ENCODE measurements at places on chromosomes 3 and 15.

DNA sequence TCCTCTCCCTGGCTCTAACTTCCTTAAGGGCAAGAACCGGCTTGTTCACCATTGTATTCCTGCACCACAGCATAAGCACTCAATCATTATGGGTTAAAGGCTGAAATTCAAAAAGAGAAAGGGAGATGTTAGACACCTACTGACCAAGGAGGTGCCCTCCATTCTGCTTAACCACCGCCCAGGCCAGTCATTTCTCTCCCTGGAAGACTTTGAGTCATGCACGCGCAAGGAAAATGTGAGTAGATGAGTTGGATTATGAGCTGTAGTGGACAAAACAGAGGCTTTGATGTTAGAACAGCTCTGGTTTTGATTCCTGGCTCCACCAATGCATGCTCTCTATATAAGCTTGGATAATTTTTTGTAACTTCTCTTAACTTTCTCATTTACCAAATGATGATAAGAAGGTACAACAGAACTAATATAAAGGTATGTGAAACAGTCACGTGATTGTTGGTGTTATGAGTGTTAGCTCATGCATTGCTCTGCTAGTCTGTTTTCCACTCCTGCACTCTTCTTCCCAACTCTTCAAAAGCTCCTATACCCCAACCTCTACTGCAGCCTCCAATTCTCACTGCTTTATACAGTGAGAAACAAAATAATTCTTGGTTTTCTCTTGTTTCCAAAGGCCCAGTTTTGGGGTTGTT, 148.4 kb upstream of the ATP11B start:
- no peak for DNase-seq

- no peak for DNase-seq
Observed at GRCh38 chr15:56286213-56286612, 42.5 kb upstream of the RFX7 start.

- no peak for DNase-seq
Observed at GRCh38 chr15:92661956-92662355, 6.4 kb upstream of the FAM174B start.

DNA sequence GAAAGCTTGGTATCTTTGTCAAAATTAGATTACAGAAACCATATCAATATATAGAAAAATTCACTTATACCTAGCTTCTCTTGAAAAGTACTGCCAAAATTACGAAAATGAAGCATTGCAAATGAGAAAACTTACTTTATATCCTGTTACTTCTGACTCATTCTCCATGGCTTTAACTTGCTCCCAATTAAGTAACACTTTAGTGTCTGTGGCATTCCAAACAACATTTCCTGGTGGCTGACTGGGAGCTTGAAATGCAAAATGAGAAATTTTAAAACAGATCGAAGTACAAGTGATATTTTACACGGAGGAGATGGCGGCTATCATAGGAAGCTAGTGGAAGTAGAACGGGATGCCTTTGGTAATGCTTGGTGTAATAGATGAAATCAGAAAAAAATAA, 347.3 kb downstream of the CNTN3 start:
- no peak for DNase-seq

- DNase-seq, result no peak
Observed at GRCh38 chr3:161549261-161549660, 52.7 kb downstream of the OTOL1 start.

- DNase-seq, result no peak
Observed at GRCh38 chr3:21517184-21517583, 233.8 kb downstream of the ZNF385D start.

GRCh38 chr15:85685356-85685755, 109.4 kb downstream of the KLHL25 start:
- DNase-seq, result no peak

- DNase-seq, result no peak
Observed at GRCh38 chr15:58348095-58348812, 83.5 kb upstream of the LIPC start.

GRCh38 chr3:148600902-148601765, 96.6 kb upstream of the AGTR1 start:
- DNase-seq, result no peak

DNA sequence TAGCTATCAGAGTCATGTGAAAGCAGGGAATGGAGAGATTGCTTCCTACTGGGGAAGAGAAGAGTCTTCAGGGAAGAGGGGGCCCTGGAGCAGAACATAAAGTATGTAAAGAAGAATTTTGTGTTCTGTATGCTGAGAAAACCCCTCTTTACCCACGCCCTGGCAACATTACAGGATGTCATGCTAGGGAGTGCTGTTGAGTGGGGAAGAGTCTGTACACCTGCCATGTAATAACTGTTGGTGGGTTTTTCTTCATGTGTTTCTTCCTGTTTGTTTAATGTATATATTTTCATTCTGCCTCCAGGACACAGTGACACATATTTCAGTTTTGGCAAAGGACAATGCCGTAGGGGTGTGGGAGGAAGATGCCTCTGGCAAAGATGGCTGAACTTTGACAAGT, 122.8 kb upstream of the LPP start:
- DNase-seq, result no peak

- no peak for DNase-seq
Observed at GRCh38 chr3:175951047-175951694, 1092.0 kb downstream of the NAALADL2 start.

GRCh38 chr15:51162865-51163762, 68.4 kb upstream of the TNFAIP8L3 start:
- DNase-seq, result peak; percentile 41

DNA sequence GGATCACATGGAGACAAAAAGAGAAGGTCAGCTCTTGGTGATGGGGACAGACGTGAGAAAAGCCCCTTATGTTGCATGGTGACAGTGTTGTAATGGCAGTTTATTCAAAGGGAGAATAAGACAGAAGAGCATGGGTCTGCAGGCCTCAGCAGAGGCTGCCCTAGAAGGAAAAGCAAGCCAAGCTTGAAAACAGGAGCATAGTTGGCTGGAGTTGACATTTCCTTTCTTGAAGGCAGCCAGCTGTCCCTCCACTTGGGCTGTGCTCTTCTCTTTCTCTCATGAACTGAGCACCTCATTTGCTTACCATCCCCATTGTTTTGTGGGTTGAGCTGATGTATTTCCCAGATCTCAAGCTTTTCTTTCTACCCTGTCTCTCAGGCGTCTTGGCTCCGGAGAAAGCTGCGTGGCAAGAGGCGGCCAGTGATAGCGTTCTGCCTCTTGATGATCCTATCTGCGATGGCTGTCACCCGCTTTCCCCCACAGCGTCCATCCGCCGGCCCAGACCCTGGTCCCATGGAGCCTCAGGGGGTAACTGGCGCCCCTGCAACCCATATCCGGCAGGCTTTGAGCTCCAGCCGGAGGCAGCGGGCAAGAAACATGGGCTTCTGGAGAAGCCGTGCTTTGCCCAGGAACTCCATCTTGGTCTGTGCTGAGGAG, 52.9 kb downstream of the GASK1A start:
- no peak for DNase-seq

DNA sequence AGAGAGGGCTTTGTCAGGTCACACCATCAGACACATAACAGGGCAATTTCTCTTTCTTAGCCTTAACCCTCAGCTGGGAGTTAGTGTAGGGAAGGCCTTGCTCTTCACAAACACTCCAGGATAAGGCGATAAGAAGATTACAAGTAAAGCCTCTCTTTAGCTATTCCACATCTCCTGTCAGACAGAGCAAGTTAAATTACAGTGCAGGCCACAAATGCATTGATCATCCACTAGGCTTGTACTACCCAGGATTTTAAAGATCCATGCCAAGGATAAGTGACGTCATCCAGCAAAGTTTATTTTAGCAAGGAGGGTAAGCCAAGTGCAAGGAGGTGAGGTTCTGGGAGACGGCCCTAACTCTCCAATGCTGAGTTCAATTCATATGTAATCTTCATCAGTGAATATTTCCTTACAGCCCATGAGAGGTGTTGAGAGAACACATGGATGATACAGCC, 890.6 kb upstream of the NR2F2 start:
- DNase-seq, result no peak

DNA sequence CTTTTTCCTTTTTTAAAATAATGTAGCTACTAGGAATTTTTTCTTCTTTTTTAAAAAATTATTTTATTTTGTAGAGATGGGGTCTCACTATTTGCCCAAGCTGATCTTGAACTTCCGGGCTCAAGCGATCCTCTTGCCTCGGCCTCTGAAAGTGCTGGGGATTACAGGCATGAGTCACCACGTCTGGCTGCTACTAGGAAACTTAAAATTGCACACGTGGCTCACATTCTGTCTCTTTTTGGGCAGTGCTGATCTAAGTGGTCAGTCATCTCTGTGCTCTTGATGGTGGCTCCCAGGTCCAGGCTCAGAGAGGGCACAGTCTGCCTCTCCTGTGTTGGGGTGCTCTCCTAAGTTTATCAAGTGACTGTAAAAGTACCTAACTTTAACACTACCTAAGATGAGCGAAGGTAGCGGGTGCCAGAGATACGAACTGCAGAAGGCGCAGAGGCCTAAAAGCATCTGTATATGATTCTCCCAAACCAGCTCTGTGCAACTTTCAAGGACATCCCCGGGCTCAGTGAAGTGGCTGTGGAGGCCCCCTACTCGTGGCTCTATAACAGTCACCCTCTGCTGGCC, 52.9 kb upstream of the SEC13 start:
- no peak for DNase-seq

DNA sequence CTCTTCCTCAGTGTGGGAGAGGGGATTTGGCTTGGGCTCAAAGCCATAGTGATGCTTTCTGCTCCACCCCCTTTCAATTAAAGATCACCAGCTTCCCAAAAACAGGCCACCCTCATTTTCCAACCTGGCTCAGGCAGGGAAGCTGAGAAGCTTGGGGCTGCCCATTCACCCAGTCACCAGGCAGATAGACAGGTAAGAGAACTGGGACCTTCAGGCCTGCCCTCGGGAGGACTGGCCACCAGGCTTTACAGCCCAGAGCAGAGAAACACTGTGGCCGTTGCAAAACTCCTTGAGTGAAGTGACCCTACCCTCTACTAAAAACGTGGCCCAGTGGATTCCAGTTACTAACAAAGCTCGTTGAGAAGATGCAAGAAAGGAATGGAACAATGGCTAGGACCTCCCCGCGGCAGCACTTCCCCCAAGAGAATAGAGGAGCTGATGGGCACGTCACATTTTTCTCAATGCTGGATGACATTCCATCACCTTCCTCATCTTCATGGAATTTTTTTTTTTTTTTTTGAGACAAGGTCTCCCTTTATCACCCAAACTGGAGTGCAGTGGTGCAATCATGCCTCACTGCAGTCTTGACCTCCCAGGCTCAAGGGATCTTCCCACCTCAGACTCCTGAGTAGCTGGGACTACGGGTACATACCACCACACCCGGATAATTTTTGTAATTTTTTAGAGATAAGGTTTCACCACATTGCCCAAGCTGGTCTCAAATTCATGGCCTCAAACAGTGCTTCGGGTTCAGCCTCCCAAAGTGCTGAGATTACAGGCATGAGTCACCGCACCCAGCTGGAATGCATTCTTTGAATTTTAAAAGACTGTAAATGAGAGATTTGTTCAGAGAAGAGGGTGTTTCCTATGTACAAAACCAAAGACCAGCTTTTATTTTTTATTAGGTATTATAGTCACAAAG, 37.9 kb downstream of the LIPC start:
- no peak for DNase-seq

DNA sequence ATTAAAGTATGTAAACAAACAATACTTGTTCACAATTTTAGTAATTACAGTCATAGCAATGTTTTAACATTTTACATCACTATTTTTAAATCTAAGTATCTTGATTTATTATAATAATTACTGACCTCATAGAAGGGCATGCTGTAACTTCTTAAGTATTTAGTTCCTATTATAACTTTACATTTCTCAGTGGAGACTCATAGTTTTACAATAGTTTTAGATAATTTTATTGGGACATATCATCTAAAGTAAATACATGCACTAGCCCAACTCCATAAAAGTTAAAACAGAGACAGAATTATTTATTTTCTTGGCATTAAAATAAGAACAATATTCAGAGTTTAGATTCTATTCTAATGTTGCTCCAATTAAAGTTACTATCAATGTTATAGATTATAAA, 466.5 kb upstream of the BCHE start:
- DNase-seq, result no peak

GRCh38 chr15:40929660-40930429, 705 bp downstream of the DLL4 start:
- no peak for DNase-seq

GRCh38 chr3:99939876-99940275, 122.2 kb downstream of the CMSS1 start:
- no peak for DNase-seq

DNA sequence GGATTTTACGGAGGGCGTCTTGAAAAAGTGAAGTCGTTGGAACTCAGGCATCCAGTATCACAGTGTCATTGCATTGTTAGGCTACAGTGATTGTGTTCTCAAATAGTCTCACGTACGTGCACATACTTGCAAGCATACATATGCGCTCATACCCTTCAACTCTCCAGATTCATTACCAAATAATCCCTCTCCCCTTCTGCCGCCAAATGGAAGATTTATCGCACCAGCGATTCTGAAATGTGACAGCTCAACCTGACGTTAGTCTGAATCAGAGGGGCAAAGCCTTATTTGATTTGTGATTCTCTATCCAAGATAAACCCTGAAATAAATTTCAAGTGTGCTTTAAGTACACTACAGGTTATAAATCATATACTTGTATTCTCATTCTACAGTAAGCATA, 119.4 kb downstream of the GADL1 start:
- DNase-seq, result no peak

DNA sequence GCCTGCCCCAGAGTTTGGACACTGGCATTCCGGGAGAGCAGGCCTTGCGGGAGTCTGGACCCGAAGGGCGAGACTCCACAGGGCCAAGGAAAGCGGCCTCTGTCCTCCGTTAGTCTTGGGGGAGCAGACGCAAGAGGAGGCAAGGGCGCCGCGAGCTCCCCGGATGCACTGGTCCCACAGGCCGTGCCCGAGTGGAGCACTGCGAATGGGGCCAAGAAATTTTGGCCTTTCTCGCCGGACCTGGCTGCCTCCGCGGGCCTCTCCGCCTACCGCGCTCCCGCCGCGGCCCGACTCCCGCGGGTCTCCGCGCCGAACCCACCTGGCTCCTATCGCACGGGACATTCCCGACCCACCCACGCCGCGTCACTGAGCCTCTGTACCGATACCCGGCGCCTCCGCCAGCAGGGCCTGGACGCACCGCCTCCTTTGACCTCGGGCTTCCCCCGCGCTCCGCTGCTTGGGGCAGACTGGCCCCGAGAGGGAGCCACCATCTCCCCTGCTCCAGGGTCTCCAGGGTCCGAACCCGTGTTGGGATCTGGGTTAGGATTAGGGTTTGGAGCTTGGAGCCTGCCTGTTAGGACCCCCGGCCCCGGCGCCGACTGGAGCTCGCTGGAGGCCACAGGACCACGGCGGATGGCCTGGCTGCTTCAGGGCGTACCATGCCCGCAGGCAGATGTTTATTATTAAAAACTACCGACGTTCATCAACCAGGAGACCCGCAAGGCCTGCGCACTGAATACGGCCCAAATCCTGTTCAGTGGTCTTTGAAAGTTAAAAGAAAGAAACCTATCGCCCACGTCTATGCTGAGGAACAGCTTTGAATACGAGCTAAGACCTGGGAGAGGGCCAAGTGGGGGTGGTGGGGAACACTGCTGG, 11.7 kb downstream of the SHOX2 start:
- DNase-seq, result no peak

GRCh38 chr3:46829699-46830208, 33.5 kb downstream of the MYL3 start:
- peak; percentile 25 for DNase-seq

GRCh38 chr15:101277943-101278564, 769 bp upstream of the SELENOS start:
- no peak for DNase-seq

- no peak for DNase-seq
Observed at GRCh38 chr3:116951610-116952009, 242.0 kb downstream of the TUSC7 start.
